Fibroblast of skin of left biceps (primary cell): ENCODE measurements at places on chromosomes 5 and 9.

- DNase-seq: no peak
These were observed 188.6 kb downstream of the FSTL4 start for GRCh38 chr5:133423618-133424282.

DNA sequence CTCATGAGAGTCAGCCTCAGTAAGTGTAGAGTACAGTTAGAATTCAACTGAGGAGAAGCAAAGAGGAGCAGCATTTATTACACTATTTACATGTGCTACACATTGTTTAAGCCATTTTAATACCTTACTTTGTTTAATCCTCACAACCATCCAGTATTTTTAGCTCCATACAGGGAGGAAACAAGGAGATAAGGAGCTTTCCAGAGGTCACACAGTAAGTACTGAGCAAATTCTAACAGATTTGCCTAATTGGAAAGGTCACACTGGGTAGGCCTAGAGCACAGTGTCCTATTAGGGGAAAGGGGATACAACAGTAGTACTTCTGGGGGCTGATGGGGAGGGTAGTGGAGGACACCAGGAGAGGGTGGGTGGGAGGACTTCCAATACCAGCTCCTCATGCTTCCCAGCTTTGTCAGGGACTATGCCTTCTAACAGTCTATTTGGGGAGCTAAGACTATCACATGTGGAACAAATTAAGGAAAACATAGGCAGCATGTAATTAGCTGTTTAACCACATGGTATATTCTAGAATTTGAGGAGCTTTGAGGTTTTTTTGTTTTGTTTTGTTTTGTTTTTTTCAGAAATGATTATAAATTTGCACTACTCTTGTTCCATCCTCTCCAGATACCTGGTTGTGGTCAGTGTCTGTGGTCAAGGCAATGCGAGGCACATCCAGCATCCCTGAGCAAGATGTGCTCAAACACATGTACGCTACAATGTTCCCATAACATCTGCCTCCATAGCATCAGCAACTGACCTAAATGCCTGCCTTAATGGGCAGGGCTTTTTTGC is 96.0 kb upstream of the SLC12A2 start:
- peak; percentile 44 for DNase-seq

DNA sequence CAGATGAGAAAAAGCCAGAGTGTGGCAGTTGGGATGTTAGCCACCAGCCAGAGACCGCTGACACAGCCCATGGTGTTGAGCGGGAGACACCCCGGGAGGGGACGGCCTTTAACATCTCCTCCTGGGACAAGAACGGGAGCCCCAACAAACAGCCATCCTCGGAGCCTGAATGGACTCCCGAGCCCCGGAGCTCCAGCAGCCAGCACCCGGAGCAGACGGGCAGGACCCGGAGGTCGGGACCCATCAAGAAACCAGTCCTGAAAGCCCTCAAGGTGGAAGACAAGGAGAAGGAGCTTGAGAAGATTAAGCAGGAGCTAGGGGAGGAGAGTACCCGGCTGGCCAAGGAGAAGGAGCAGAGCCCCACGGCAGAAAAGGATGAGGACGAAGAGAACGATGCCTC is 28.0 kb upstream of the POMT1 start:
- DNase-seq: no peak

DNA sequence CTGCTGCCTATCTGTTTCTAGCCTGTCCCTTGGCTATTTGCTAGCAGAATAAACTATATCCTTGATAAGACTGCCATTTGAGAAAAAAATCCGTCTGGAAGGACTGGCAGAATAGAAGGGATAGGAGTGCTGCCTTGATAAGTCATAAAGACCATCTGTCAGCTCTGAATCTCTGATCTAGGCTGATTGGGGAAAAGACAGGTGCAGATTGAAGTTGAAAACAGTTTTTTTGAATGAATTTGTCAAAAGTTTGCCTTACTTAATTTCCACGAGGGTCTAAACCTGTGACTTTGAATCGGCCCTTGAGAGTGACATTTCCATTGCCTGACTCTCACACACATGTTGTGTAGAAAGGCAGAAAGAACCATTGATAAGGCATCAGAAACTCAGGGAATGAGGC is 218.6 kb downstream of the MAN2A1 start:
- DNase-seq: no peak

DNA sequence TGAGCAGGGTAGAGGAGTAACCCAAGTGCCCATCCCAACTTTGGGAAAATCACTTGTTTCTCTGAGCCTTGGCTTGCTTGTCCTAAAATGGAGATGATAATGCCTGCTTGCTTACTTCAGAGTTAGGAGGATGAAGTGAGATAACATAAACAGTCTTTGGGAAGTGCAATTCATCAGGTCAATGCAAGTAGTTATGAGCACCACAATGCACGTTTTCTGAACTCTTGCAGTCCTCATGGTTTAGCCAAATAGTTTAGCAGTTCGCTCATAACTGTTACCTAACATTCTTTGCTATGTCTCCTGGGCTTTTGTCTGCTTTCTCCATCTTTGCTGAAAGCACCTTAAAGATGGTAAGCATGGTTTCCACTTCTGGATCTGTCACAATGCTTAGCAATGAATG is 270.0 kb downstream of the ADAMTSL1 start:
- DNase-seq: peak; percentile 19

DNA sequence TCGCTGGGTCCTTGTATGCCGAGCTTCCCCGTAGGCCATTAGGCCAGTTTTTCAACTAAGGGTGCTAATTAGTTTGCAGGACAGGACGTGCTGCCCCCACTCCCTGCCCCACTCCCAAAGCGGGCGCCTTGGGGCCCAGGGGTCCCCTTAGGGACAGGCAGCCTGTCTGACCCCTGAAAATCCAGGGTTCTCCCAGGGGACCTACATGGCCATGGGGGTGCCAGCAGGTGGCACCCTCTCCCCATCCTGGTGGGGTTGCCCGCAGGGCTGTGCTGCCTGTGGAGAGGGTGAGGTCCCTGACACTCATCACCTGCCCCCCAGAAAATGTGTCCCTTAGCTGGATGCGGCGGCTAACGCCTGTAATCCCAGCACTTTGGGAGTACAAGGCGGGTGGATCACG is 8.5 kb upstream of the CCDC187 start:
- DNase-seq: no peak

GRCh38 chr9:130711469-130711868 is 17.9 kb downstream of the EXOSC2 start:
- DNase-seq: no peak
